Smooth muscle cell of the pulmonary artery (primary cell): ENCODE measurements at places on chromosomes 4 and X. TPM values are rescaled to one million over a fixed set of nuclear protein-coding genes. Genes with fewer than 3 reads are reported as not detected.

Gene SYN1
- 0.07 and 0.36 TPM in 2 replicates for total RNA-seq

Gene SERTM2
- 0.03 TPM in 1 of 2 replicates, not detected in the other for total RNA-seq

Gene SMIM10
- total RNA-seq: 4.1 and 7.3 TPM in 2 replicates

Gene FAM9B
- total RNA-seq: not detected in 2 replicates

Gene NPNT
- total RNA-seq: 0.46 TPM in 1 of 2 replicates, not detected in the other

Gene TLR1
- total RNA-seq: 0.76 and 1.5 TPM in 2 replicates

Gene MEPE
- total RNA-seq: not detected in 2 replicates

Gene SUPT20HL1
- 0.07 TPM in 1 of 2 replicates, not detected in the other for total RNA-seq

Gene KIT
- total RNA-seq: 1.2 and 2.7 TPM in 2 replicates

Gene PHOX2B
- not detected in 2 replicates for total RNA-seq

Gene ESX1
- total RNA-seq: not detected in 2 replicates

Gene CPZ
- total RNA-seq: 1.8 and 24.4 TPM in 2 replicates

Gene L1CAM
- total RNA-seq: 4.6 and 6.7 TPM in 2 replicates

Gene SLC4A4
- total RNA-seq: 3.0 and 7.5 TPM in 2 replicates

Gene SHROOM2
- total RNA-seq: 0.07 and 0.72 TPM in 2 replicates

Gene MAPK10
- total RNA-seq: 8.8 and 19.0 TPM in 2 replicates

Gene NBDY
- total RNA-seq: 9.0 and 10.9 TPM in 2 replicates

Gene SMIM31
- not detected in 2 replicates for total RNA-seq

Gene FAM47A
- not detected in 2 replicates for total RNA-seq

Gene SASH3
- not detected in 2 replicates for total RNA-seq

Gene AKAP4
- not detected in 2 replicates for total RNA-seq
